ENCODE measurements at places on chromosomes 4 and X. TPM values are rescaled to one million over a fixed set of nuclear protein-coding genes. Genes with fewer than 3 reads are reported as not detected.
A peak's percentile ranks its signal among the peaks of the same experiment; 100 is the strongest.

DNA sequence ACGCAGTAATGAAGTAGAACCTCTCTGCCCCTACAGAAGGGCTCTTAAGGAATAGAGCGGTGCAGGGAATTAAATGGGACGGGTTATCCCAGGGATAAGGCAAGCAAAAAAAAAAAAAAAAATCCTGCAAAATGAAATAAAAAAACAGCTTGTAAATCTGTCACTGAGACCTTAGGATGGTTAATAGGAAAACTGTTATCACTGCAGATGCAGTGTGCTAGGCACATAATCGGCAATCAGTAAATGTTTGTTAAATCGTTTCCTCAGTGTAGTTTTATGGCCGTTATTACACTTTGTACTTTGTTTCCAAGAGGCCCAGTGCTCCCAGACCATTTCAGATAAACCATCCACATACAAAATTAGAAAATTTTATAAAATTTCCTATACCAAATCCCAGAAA, 1.0 kb downstream of the HNRNPH2 start:
- DNase-seq = no peak
- H3K27me3 ChIP-seq = no peaks in the 10 kb centered on the region
- H3K4me1 ChIP-seq = peaks cover 5% of the 10 kb centered on the region
- peak overlapping the region; percentile 60 for H3K4me3 ChIP-seq
- H3K36me3 ChIP-seq = no peaks in the 10 kb centered on the region

Gene DIAPH2
- 65.2 TPM for total RNA-seq

- DNase-seq = no peak
- H3K4me3 ChIP-seq = no peak overlapping the region
- no peaks in the 10 kb centered on the region for H3K27me3 ChIP-seq
- no peaks in the 10 kb centered on the region for H3K4me1 ChIP-seq
- no peak overlapping the region for H3K27ac ChIP-seq
Measured at GRCh38 chrX:69028761-69029120, 136.5 kb downstream of the PJA1 start.

Gene GPAT3
- 3.2 TPM for total RNA-seq

Gene P2RY4
- 0.40 TPM for total RNA-seq

Gene USP27X
- total RNA-seq = 4.9 TPM

Gene SMARCA5
- total RNA-seq = 46.6 TPM

All from upper lobe of left lung (tissue), 6 donors.